ENCODE measurements at places on chromosomes 13 and 19.

DNA sequence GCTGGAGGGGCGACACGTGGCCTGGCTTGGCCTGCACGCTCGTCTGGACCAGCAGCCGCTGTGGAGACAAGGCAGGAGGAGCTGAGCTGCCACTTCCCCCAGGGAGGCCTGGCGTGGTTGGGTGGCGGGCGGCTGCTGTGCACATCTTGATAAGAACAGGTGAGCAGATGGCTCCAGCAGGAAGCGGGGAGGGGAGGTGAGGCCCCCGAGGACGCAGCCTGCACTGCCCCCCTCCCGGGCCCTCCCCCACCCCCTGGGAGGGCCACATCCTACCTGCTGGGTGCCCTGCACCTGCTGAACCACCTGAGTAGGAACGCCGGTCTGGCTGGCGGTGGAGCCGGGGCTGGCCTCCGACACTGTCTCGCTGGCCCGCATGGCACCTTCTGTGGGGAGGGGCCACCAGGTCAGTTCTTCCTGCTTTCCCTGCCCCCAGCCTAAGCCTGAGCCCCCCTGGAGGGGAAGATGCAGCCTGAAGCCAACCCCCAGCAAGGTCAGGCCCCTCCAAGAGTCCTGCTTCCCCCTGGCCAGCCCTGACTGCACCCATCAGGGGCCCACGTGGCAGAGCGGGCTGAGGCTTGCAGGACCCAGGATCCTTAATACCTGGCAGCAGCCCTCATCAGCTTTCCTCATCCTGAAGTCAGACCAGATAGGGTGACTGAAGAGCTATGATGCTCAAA is 22.8 kb downstream of the RFX1 start:
- peak; percentile 90 for DNase-seq

DNA sequence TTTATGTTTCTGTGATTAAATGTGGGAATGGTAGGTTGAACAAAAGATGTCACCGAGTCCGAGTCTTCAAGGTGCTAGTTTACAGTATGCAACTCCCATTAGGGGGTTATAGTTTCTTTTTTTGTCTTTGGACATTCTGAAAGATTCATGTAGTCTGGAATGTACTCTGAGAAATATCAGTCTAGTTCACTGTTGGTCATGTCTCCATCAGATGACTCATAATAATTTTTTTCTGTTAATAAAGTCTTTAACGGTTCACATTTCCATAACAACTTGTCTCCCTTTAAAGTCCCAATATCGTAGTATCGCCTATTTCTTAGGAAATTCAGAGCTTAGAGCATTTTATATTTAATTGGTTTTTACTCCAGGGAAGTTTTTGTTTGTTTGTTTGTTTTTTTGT is 13.5 kb upstream of the ESD start:
- no peak for DNase-seq

- no peak for DNase-seq
These were observed 190.9 kb downstream of the COL4A1 start for GRCh38 chr13:110116072-110116487.

DNA sequence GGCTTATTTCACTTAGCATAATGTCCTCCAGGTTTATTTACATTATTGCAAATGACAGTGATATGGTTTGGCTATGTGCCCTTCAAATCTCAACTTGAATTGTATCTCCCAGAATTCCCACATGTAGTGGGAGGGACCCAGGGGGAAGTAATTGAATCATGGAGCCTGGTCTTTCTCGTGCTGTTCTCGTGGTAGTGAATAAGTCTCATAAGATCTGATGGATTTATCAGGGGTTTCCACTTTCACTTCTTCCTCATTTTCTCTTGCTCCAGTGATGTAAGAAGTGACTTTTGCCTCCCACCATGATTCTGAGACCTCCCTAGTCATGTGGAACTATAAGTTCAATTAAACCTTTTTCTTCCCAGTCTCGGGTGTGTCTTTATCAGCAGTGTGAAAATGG is 109.6 kb downstream of the VWA8 start:
- no peak for DNase-seq

- no peak for DNase-seq
These were observed 47.8 kb upstream of the VSTM2B start for GRCh38 chr19:29477831-29478577.
